ENCODE measurements at places on chromosomes 7 and 10.

GRCh38 chr10:26300001-26300400 lies 83.4 kb downstream of the GAD2 start:
- no peak for DNase-seq

DNA sequence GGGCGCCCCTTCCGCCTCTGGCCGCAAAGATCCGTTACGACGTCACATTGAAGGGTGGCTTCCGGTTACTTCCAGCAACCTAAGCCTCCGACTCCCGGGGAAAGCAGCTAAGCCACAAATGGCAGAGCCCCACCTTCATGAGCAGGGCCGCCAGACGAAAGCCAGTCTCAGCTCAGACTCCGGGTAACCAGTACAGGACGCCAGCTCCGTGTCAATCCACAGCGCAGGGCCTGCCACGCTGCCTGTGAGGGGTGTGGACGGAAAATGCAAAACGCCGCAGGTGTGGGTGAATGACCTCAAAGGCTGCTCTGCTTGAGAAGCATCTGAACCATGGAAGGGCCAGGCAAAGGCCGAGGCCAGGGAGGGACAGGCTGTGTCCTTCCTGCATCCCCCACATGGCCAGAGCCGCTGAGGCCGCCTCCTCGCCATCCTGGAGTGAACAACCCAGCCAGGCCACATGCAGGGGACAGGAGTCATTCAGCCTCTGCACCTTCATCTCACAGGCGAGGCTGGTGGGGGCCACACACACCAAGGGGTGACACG lies 53.5 kb upstream of the PPP2R2D start:
- DNase-seq = no peak

DNA sequence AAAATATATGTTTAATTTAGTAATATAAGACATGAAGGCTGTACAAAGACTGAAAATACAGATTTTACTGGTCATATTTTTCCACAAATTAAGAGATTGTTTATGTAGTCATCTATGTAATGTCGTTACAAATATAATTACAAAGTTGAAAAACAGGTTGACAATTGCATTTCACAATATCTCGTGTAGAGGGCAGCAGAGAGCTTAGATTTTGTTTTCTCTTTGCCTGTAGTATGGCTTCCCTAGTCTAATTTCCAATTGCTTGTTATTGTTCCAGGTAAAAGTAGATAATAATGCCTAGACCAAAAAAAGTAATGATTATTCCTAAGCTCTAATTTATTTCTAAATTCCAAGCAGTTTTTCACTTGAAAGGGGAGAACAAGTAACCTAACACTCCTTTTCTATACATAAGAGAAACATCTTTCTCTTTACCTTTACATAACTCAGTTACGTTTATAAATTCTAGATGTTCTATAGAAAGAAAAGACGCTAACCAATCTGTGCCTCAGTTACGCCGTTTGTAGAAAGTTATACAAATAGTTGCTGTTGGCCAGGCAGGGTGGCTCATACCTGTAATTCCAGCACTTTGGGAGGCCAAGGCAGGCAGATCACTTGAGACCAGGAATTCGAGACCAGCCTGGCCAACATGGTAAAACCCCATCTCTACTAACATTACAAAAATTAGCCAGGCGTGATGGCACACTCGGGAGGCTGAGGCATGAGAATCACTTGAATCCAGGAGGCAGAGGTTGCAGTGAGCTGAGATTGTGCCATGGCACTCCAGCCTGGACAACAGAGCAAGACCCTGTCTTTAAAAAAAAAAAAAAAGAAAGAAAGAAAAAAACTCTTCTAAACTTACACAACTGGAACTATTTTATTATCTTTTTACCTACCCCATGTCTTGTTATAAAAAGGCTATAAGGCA lies 30.0 kb downstream of the NET1 start:
- no peak for DNase-seq

DNA sequence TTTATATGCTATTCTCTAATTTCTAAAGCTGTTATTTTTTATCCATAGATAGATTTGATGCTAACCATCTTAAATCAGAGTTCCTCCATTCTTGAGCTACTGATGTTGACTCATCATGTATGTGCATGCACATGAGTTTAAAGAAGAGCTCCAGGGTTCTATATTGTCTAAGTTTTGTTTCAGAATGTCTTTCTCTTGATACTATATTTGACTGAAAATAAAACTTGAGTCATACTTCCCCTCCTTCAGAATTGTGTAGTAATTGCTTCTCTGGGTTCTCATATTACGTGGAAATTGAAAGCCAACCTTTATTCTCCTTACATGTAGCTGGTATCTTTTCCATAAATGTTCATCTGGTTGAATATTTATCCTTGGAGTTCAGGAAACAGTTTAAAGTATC lies 89.4 kb downstream of the LRRTM3 start:
- DNase-seq = no peak

GRCh38 chr10:3435671-3436070 lies 263.1 kb upstream of the PITRM1 start:
- DNase-seq = no peak

- DNase-seq = peak; percentile 75
These were observed 66.4 kb upstream of the STRIP2 start for GRCh38 chr7:129367700-129368388.

DNA sequence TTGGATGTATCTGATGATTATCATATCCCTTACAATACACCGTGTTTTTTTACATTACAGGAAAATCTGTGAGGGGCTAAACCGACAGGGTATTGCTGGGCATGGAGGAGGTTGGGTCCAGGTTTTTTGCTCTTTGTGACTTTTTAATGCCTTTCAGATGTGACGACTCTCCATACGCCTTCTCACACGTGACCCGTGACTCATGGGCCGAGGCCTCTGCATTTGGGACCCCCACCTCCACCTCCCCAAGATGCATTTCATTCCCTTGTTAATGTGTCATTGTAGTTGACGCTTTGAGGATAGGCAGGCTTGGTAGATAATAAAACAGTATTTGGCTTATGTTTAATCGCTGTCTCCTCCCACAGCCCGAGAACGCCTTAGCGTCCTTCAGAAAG lies 95.3 kb downstream of the CUX1 start:
- DNase-seq = no peak

DNA sequence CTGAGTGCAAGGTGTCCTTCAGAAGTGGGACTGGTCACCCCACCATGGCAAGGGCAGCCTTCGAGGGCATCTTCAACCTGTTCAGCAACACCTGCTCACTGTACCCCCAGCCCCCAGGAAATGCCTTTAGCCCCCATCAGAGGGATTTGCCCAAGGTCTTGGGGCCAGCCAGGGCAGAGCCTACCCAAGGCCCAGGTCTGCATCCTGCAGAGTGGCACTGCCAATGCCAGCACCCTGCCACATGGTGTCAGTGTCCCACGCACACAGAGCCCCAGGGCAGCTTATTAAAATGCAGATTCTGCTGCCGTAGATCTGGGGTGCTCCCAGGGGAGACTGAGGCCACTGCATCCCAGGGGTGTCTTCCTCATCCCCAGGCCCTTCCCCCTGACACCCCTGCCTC lies 106.2 kb upstream of the KCTD7 start:
- DNase-seq = no peak

DNA sequence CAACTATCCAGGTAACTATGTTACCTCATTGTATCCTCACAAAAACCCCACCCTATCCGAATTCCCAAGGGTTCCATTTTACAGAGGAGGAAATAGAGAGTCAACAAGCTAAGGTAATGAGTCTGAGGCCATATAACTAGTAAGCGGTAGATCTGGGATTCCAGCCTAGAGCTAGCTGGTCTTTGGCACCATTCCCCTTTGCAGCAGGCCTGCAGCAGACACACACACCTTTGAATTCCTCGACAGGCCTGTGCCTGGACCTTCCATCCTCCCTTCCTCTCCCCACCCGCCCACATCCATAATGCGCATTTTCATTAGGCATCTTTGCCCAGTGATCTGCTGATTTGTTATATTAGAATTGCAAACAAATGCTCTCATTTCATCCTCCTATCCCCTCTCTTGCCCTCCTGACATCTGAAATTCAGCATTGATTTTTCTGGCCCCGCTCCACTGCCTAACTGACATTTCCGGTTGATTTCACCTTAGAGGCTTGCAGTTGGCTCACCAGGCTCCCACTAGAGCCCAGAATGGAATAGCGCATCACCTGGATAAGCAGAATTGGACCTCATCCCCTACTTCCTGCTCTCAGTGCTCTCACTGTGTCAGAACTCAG lies 129.5 kb downstream of the PLXNA4 start:
- DNase-seq = no peak

DNA sequence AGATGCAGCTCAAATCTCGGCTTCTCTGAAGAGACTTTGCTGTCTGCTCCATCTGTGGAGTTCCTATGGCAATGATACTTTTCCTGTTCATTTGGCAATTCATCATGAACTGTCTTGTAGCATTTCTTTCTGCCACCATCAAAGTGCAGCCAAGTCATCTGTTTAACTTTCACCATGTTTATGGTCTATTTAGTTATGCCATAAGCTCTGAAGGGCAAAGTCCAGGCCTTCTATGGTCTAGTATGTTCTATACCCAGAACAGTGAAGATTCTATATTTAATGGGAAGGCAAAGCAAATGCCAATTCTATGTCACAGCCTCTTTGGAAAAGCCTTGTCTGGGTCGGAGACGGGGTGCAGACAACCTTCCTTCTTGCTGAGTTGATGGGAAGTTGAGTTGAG lies 472.6 kb downstream of the PLXNA4 start:
- DNase-seq = no peak

DNA sequence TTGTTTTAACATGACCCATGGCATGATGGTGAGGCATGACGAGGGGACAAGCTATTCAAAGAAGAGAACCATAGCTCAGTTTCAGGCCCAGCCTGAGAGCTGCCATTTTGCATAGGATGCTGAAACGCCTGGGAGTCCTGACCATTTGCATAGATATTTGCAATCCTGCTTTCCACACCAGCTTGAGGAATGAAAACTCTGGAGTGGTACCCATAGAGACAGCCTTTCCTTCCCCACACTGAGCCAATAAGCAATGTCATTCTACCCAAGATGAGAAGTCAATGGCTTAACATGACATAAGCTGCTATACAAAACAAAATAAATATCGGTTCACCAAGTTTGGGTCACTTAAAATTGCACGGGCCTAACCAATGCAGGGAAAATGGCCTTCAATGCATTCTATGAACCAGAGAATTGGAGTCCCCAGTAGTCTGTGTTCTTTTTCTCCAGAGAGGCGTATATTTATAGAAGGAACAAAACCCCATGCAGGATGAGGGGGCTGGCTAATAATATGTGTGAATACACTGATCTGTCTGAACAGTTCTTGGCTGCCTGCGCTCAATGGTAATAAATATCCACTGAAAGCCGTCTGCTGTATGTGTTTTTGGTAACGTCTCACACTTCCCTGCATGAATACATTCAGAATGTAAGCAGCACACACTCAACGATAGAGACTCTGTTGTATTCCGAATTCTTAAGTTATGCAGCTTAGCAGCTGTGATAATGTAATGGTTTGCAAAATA lies 329.3 kb downstream of the FRMD4A start:
- DNase-seq = no peak

GRCh38 chr7:148964483-148965267 lies 63.6 kb downstream of the PDIA4 start:
- DNase-seq = no peak

- DNase-seq = no peak
These were observed 10.7 kb downstream of the KMT2E start for GRCh38 chr7:105024734-105025133.

GRCh38 chr7:26950889-26951288 lies 86.5 kb upstream of the SKAP2 start:
- DNase-seq = no peak

GRCh38 chr7:96088579-96088978 lies 233.3 kb downstream of the SLC25A13 start:
- no peak for DNase-seq

GRCh38 chr10:119505131-119505551 lies 37.4 kb downstream of the RGS10 start:
- no peak for DNase-seq

- no peak for DNase-seq
These were observed 551.7 kb upstream of the LRRN3 start for GRCh38 chr7:110539216-110539615.

DNA sequence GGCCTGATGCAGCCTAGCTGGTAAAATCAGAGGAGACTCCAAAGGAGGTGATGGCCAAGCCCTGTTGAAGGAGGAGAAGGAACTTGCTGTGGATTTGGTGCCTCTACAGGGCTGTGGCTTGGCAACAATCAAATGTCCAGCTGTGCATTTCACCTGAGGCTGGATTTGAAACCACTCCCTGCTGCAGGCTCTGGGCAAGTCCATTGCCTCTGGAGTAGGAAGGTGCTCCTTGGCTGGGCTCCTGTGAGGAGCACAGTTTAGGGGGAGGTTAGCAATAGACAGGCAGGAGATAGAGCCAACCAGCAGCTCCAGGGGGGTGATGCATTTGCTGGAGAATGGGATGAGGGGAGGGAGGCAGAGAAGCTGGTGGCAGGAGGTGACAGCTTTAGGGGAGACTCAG lies 26.5 kb downstream of the CDH23 start:
- DNase-seq = no peak

DNA sequence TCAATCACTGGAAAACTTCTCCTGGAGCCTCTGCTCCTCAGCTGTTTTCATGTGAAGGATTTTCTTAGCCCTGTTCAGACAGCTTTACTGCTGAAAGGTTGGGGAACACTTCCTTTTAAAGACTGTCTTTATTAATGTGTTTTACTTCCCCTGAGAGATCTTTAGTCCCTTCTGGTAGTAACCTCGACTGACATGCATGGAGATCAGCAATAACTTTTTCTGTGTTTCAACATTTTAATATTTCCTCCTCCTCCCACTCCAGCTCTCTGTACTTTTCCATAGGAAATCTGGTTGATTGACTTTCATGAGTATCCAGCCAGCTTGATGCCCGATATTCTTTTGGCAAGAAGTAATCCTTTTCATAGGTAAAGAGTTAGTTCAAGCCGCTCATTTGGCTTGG lies 62.7 kb upstream of the STRIP2 start:
- DNase-seq = no peak

DNA sequence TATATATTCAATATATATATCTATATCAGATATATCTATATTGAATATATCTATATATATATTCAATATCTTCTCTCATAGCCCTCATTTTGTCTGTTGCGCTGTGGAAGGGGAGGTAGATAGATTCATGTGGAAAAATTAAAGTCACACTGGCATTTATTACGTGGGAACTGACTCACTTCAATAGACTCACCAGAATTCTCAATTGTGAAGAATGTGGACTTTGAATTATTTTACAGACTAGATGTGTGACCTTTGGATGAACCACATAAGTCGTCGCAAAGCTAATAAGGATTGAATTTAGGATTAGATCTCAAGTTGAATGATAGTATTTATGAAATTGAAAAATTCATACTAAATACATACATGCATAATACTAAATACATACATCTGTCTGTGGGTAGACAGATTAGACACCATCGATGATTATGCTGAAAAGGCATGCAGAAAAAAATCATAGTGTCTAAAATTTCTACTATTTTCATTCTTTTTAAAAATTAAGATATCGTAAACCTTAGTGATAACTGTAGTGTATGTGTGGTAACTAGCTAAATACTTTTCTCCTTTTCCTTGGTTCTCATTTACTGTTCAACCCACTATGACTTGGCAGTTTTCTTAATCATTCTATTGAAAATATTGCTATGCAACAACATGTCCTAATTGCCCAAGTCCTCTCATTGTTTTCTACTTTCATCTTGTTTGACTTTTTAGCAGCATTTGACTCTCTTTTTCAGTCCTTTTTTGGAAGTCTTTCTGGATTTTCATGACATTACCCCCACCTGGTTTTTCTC lies 61.8 kb upstream of the A1CF start:
- no peak for DNase-seq

- no peak for DNase-seq
These were observed 32.5 kb downstream of the BMPER start for GRCh38 chr7:33937871-33938270.
